ENCODE measurements at places on chromosomes 12 and 14.

GRCh38 chr14:105473033-105473676 lies 1.5 kb upstream of the CRIP2 start:
- no peak for DNase-seq

DNA sequence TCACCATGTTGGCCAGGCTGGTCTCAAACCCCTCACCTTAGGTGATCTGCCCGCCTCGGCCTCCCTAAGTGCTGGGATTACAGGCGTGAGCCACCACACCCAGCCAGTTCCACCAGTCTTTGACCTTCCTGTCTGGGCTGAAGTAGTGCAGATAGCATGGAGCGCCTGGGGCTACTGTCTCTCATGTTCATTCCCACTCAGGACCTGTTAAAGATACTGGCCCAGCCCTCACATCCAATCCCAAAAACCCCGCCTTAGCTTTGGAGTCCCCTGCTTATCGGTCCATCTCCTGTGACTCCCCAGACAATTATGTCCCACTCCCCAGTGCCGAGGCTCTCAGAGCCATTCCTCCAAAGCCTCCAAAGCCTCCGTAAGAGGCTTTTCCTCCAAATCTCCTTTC lies 12.0 kb upstream of the CELA1 start:
- no peak for DNase-seq

DNA sequence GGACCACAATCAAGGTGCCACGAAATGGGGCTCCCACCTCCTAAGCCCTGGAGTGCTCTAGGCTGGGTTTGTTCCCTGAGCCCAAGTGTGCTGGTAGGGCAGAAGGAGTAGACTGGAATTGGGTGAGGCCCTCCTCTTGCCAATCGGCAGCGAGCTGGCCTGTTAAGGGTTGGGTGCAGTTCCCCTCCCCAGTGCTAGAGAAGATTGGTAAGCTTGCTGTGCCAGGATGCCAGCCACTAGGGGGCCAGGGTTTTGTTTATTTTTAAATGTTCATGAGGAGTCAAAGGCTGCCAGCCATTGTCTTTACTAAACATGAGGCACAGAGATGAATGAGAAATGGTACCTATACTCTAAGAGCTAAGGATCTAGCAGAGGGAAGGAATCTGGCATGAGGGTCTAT lies 79.7 kb downstream of the SPTB start:
- DNase-seq = peak; percentile 55

DNA sequence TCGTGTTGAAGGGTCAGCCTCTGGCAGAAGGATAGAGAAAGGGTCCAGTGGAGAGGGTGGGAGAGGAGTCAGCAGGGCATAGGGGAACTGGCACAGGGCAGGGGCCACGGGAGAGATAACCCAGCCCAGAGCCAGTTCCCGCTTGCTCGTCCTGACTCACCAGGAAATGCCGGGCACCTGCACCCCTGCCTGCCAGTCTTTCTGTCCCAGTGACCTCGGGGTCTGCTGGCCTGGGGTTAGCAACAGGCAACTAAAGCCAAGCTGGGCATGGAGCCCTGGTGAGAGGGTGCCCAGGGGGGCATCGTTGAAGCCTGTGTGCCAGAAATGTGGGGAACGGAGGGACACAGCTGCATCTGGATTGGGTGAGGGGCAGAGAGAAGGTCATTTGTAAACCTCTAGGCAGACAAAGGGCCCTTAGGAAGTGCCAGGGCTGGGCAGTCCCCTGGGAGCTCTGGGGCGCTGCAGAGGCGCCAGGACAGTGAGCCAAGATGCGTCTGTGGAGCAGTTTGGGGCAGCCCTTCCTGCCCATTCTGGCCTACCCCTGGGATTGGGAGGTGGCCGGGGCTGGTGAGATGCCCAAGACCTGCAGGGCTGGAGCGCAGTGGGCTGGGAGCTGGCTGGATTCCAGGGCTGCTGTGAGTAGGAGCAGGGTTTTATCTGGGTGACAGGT lies 5.5 kb downstream of the TNFAIP2 start:
- DNase-seq = peak; percentile 45

DNA sequence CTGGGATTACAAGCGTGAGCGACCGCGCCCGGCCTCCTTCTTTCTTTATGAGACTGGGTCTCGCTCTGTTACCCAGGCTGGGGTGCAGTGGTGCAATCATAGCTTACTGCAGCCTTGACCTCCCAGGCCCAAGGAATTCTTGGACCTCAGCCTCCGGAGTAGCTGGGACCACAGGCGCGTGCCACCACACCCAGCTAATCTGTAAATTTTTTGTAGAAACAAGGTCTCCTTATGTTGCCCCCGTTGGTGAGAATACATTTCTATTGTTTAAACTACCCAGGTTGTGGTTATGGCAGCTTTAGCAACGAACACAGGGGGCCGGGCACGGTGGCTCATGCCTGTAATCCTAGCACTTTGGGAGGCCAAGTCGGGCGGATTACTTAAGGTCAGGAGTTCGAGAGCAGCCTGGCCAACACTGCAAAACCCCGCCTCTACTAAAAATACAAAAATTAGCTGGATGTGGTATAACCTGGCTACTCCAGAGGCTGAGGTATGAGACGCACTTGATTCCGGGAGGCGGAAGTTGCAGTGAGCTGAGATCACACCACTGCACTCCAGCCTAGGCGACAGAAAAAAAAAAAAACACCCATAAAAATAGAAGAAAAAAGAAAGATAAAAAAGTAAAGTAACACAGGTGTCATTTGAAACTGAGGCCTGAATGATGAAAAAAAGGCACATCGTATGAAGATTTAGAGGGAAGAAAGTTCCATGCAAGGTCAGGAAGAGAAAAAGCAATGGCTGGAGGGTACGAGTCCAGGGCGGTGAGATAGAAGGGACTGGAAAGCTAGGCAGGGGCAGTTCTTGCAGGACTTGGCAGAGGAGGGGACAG lies 977 bp upstream of the TMEM120B start:
- no peak for DNase-seq

GRCh38 chr12:119528241-119528640 lies 65.3 kb upstream of the TMEM233 start:
- DNase-seq = no peak

- peak; percentile 83 for DNase-seq
Measured at GRCh38 chr14:100341301-100342031, 18.3 kb downstream of the SLC25A47 start.

- peak; percentile 95 for DNase-seq
Measured at GRCh38 chr12:115440438-115440837, 756.5 kb upstream of the TBX3 start.

DNA sequence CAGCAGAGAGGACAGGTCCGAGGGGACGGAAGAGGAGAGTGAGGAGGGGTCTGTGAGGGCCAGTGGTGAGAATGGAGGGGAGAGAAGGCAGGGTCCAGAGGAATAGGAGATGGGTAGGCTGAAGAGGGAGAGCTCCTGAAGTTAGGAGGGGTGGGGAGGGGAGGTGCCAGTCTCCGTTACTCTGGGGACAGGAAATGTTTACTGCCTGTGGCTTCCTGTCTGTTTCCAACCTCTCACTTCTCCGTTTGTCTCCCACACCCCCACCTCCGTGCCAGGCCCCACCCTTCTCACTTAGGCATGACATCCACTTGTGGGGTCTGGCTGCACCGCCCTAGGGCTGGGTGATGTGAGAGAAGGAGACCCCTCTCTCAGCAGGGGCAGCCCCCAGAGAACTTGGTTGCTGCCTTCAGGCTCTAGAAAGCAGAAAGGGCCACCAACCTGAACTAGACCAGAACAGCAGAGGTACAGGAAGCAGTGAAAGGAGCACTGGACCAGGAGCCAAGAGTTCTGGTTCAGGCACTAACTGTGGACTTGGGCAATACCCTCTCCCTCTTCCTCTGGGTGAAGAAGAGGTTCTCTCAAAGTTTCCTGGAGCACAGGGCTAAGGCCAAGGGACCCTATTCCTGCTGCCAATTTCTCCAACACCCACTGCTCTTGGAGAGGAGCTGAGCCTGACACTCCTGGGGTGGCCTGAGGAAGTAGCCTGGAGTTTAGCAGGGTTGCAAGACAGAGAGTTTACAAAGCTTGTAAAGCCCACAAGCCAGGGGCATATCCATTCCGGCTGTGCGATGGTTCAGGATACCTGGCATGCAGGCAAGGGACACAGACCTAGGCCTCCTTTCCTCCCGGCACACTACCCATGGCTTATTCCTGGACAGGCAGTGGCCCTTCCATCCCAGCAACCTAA lies 5.5 kb downstream of the ITGA5 start:
- DNase-seq = peak; percentile 76

GRCh38 chr12:131860472-131861260 lies 32.5 kb downstream of the MMP17 start:
- DNase-seq = peak; percentile 90

DNA sequence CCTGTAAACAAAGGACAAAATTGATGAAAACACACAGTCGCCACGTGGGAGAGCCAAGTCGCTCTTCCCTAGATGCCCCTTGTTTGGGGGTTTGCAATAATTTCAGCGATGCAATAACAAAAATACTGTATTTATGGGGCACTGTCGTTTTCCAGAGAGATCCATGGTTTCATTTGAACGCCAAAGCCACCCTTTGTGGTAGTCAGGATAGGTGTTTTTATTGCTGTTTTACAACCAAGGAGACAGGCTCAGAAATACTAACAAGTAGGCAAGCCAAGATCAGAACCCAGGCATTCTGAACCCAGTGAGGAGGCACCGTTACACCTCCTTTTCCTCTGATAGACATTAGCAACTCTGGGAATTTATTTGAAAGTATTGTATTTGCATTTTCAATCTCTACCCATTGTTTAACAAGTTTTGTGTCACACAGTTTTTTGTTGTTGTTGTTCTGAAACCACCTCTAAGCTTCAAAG lies 831 bp upstream of the BTBD7 start:
- no peak for DNase-seq

DNA sequence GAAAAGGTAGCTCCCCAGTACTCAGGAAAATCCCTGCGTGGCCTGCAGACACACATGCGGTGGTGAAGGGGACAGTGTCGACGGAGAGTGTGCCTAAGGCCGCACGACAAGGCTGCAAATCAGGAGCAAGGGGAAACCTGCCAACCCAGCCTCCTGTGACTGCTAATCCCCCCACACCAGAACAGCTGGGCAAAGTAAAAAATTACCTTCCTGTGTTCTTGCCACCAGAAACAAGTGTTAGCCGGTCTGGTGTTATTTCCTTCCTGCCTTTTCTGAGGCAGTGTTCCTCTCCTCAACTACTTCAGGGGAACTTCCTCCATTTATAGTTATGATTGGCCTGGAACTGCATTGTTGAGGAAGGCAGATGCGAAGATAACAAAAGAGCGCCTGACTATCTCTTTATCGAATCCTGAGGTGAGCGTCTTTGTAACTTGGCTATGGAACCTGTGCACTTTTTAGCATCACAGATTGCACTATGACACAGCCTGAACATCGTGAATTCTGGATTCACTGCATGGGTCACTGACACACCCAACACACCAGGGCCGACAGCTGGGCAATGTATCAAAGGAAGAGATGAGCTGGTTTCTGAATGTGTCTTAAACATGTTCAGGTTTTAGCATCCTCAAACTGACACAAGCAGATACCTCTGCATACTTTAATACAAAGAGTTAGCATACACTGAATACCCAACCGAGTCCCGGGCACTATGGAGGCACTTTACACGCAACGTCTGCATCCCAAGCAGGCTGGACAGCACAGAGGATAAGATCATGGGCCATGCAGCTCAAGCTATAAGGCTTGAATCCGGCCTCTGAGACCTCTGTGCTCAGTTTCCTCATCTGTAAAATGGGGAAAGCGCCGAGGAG lies 28.9 kb downstream of the SLC15A4 start:
- no peak for DNase-seq

DNA sequence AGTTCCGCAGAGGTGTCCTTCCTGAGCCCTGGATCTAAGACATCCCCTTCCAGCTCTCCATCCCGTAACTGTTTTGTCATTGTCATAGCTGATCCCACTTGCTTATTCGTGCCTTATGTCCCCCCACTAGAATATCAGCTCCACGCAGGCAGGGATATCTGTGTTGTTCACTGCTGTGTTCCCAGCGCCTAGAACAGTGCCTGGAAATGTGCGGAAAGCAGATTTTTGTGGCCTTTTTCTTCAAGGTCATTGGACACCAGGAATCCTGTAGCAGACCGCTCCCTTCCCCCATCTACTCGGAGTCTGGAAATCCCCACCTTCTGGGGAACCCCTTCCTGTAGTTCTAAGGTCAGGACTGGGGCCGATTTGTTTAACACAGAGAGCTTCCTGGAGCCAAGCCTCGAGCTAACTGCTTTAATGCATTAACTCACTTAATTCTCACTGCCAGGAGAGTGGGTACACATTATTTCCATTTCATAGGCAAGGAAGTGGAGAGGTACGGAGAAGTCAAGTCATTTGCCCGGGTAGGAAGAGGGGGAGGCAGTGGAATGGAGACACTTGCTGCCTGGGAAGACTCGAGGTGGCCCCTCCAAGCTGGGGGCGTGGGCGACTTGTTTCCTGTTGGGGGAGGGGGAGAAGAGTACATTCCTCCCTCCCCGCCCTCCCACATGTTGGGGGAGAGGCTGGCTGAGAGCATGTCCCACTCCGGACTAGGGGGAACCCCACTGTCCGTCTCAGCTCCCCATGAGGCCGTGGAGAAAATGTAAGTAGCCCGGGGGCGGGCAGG lies 1.2 kb upstream of the SH2B3 start:
- DNase-seq = peak; percentile 32

- DNase-seq = no peak
Measured at GRCh38 chr12:25496098-25496587, 56.9 kb downstream of the LMNTD1 start.

DNA sequence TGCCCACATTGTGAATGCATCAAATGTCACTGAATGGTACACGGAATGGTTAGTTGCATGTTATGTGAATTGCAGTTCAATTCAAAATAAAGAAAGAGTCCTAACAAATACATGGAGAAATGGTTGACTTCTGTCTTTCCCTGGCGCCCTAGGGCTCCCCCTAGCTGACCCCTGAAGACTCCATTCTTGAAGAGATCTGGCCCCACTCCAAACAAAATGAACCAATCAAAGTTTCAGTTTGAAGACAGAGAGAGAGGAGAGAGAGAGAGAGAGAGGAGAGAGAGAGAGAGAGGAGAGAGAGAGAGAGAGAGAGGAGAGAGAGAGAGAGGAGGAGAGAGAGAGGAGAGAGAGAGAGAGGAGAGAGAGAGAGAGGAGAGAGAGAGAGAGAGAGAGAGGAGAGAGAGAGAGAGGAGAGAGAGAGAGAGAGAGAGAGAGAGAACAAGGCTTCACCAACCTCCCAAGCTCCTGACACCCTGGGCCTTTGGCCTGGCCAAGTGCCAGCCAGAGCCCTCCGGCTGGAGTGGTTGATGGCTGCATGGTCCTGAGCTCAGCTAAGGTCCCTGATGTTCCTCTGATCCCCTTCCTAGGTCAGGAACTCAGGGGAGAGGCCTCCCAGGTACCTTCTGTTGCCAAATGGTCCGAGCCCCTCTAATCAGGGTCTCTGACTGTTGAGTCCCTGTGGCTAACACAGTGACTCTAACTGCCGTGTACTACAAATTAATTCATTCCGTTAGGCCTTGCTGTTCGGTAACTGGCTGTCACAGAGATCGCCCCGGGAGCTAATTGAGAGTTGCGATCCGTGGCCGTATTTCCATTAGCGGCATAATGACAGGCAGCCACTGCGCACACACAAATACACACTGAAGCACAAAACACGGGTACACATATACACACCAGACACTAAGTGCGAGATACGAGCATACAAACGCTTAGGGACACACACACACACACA lies 188.8 kb downstream of the ESRRB start:
- no peak for DNase-seq

Measured in SJSA1 (cell line).